RPMI7951 (cell line): ENCODE measurements at places on chromosomes 16 and 17. TPM values are rescaled to one million over a fixed set of nuclear protein-coding genes. Genes with fewer than 3 reads are reported as not detected.

DNA sequence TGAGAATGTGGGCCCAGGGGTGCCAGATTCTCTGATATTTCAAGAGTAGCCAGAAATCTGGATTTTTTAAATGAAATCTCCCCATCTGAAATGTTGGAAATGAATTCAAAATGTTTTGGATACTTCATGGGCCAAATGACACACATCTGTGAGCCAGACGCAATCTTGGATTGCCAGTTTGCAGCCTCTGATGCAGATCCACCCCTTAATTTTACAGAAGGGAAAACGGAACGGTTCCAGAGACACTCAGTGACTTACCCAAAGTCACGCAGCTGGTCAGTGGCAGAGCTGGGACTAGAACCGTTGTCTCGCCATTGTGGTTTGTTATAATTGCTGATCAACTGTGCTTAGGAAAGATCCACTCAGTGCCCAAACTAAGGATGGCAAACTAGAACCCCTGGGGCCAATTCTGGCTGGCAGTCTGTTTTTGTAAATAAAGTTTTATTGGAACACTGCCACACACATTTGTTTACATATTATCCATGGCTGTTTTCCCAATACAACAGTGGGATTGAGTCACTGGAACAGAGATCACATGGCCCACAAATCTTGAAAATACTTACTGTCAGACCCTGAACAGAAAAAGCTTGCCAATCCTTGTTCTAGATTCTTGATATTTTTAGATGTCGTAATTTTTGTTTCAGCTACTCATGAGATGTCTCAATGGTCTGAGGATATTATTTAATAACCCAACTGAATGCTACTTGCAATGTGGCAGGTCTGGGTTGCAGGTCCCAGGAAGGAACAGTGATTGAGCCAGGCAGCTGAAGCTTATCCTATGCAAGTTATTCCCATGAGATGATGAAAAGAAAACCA is 143.8 kb downstream of the AXIN2 start:
- no peak for DNase-seq

The PRSS33 gene
- not detected in 2 replicates for total RNA-seq

- DNase-seq, result no peak
These were observed 99.6 kb downstream of the ABCC1 start for GRCh38 chr16:16048904-16049582.

DNA sequence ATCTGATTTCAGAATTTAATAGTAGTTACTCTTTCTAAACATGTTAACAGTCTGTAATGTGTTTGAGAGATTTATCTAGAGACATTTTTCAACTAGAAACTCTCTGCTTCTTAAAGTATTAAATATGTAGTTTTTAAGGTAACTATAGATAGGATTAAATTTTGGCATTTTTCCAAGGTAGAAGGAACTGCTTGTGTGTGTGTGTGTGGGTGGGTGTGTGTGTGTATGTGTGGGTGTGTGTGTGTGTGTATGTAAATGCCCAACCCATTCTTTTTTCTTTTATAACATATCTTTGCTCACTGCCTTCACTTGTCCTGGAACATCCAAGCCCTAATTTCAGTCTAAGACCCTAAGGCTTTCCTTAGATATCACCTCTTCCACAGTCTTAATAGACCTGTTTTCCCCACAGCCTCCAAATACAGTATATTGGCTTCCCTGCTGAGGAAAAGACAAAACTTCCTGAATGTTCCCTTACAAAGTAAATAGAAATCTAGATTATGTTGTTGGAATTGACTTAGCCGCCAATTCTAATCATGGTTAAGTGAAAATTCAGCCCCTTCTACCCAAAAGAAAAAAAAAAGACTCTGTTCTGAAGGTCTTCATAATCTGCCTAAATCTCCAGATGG is 33.5 kb downstream of the NUP93 start:
- DNase-seq, result no peak

The CCL17 gene
- total RNA-seq, result not detected in 2 replicates

The OR2C1 gene
- total RNA-seq, result not detected in 2 replicates

- peak; percentile 5 for DNase-seq
These were observed 100.6 kb downstream of the ENGASE start for GRCh38 chr17:79174905-79175856.

The EIF1 gene
- 43.2 and 47.6 TPM in 2 replicates for total RNA-seq

DNA sequence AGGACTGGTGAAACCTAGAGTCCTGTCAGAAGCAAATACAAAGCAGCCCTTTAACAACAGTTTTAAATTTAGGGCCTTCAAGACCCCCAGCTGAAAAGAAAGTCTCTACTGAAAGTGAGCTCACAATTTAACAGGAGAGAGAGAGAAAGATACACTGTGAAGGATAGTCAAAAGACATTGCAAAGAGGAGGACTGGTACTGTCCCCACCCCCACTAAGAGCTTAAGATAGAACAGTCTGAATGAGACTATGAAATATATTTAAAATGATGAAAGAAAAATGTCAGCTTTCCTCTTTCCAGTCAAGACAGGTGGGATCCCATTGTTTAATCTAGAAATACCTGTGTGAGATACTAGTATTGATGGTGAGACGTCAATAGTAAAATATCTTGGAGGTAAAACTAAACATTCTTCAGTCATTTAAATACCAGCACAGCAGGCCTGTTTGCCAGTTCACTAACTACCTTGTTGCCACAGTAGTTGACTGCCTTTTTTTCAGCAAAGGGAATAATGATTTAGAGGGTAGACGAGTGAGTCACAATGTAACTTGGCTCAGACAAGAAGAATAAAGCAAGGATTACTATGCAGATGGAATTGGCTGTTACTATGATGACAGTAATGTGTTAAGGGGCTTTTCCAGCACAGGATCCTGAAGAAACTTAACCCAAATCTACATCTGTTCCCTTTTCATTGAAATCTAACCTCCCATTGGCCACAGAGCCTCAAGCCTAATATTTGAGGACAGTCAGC is 47.2 kb upstream of the RASL10B start:
- DNase-seq, result no peak

- no peak for DNase-seq
These were observed 485 bp upstream of the GDPD3 start for GRCh38 chr16:30113711-30114333.

- no peak for DNase-seq
These were observed 12.0 kb downstream of the TBC1D16 start for GRCh38 chr17:80023481-80024205.

DNA sequence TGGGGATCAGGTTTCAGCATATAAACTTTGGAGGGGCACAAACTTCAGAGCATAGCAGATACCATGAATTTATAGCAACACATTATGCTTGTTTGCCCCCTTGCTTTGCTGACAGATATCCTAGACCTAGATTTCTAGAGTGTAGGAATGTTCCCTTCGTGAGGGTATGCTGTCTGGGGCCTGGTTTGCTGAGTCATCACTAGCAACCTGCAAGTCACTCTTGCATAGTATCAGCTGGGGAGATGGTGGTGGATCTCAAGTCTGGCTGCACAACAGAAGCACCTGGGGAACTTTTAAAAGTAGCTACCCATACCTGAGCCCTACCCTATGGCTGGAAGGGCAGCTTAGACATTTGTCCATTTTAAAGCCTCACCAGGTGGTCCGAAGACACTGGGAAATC is 22.3 kb upstream of the HSBP1 start:
- no peak for DNase-seq

- no peak for DNase-seq
These were observed at the start of gene IL17C for GRCh38 chr16:88638323-88639230. Gene IL17C, plus strand, starts transcription at chr16:88638572. Its CDS starts 70 bp downstream, at chr16:88638642.

The FA2H gene
- not detected in 2 replicates for total RNA-seq

- DNase-seq, result no peak
These were observed 245.0 kb upstream of the CPHXL start for GRCh38 chr16:75971334-75971733.

- DNase-seq, result no peak
These were observed 131.3 kb downstream of the NLK start for GRCh38 chr17:28173801-28174200.

DNA sequence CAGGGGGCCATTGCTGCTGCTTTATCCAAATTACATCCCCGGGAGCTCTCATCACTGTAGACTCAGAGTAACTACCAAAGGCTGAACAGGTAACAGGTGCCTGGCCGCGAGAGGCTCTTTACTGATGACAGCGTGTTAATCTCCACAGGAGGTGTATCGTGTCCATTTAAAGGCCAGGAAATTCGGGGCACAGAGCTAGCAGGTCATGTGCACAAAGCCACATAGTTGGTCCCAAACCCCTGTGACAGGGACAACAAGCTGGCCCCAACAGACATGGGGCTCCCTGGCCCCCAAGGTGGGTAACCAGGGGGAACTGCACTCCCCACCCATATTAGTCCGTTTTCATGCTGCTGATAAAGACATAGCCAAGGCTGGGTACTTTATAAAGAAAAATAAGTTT is 55.3 kb upstream of the RBFOX3 start:
- DNase-seq, result no peak

GRCh38 chr17:77692571-77693161 is 265.8 kb upstream of the TNRC6C start:
- peak; percentile 13 for DNase-seq

The CX3CL1 gene
- total RNA-seq, result 0.36 and 1.3 TPM in 2 replicates

The KRT24 gene
- total RNA-seq, result not detected in 2 replicates

DNA sequence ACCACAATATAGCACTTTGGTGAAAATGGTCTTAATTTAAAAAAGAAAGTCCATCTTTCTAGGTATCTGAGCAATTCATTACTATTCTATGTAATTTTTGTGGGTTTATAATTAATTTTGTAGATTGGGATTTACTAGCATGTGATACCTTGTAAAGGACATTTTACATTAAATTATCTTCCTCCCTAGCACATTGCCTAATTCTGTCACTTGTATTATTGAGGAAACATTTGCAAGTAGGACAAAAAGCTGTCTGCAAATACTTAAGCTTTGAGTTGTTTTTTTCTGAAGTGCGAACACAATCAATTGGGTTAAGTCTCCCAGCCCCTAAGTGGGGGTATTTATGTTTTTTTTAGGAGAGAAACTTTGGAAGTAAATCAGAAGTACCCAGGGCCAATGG is 167.0 kb downstream of the PRKCA start:
- DNase-seq, result no peak

GRCh38 chr17:28421787-28422305 is 15.8 kb upstream of the SLC46A1 start:
- no peak for DNase-seq

The HAP1 gene
- total RNA-seq, result not detected in 2 replicates

- no peak for DNase-seq
These were observed 27.0 kb downstream of the ZSWIM7 start for GRCh38 chr17:15972497-15972951.

DNA sequence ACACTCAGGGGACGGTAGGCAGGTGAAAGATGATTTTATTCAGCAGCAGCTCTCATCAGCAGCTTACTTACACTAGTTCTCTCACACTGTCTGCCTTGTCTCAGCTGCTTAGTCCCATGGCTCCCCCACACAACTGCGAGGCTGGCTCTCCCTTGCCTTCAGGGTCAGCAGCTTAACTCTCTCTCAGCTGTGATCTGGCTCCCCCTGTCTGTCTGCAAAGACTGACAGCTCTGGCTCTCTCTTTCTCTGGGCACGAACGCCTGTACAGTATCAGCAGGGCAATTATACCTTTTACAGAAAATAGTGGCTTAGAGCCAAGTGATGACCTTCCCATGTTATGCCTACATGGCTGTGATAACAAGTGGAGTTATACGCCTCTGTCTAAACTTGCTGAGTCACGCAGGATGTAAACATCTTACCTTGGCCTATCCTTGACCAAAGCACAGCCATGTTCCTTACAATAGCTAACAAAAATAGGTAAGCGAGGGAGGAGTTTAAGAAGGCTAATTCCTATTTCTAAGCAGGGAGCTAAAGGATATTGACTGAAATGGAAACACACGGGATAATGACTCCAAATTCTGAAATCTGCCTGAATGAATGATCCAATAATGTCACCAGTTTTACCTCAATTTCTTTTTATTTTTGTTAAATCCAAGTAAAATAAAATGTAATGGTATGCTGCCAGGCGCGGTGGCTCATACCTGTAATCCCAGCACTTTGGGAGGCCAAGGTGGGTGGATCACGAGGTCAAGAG is 1.1 kb upstream of the NDUFAB1 start:
- DNase-seq, result peak; percentile 60

DNA sequence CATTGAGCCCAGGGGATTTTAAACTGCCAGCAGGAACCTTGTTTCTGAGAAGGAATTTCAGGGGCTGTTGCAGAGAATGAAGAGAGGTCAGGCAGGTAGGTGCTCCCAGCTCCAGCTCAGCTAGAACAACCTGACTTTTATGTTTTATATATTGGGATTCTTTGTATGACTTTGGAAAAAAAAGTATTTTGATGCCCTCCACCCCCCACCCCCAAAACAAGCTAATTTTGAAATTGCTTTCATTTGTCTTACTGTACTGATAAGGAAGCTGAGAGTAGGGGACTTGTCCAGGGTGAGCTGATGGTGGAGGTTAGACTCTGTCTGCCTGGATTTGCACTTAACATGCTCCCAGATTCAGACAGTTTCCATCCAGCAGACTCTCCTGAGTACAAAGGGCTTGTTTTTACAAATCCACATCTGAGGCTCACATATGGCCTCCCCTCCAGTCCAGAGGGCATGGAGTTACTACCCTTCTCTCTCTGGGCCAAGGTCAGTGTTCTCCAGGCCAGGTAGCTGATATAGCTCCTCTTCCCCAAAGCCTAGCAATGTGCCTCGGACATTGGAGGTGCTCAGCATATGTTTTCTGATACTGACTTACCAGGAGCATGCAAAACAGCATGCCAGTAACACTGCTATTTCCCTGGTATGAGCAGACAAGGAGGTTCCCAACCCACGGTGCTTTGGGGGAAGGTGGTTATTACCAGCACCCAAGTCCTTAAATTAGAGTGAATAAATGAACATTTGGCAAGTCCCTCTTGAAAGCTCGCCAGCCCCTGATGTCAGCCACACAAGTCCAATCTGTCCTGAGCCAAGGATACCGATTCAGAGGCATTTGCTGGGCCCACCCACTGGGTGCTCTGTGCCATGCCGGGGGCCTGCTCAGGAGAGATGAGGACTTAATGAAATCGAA is 11.3 kb downstream of the STX1B start:
- DNase-seq, result no peak

The TPSB2 gene
- not detected in 2 replicates for total RNA-seq

DNA sequence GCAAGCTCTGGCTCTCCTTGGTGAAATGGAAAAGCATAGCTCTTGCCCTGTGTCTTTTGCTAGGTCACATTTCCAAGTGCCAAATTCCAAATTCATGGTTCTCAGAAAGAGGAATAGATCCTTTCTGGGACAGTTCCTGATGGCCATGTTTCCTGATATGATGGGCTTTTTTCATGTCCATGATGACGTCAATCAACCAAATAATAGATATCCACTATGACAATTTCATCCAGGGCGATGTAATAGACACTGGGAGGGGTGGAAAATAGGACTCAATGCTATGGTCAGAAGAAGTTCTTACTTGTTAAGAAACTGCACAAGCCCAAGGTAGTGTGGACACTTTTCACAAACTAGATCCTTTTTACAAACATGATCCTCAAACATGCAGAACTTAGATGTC is 549 bp upstream of the KRT33A start:
- no peak for DNase-seq

GRCh38 chr17:8052256-8053252 is 13.7 kb downstream of the ALOX15B start:
- no peak for DNase-seq

- DNase-seq, result no peak
These were observed 32.8 kb upstream of the MNT start for GRCh38 chr17:2433696-2434095.

The IQCK gene
- 4.7 and 15.3 TPM in 2 replicates for total RNA-seq
